ENCODE measurements at places on chromosomes 5 and 9.
A peak's percentile ranks its signal among the peaks of the same experiment; 100 is the strongest.

- DNase-seq, result no peak
Observed at GRCh38 chr5:177023303-177023664, 788 bp downstream of the ZNF346 start.

- no peak for DNase-seq
Observed at GRCh38 chr9:87854580-87854955, 28.1 kb upstream of the SPATA31E1 start.

DNA sequence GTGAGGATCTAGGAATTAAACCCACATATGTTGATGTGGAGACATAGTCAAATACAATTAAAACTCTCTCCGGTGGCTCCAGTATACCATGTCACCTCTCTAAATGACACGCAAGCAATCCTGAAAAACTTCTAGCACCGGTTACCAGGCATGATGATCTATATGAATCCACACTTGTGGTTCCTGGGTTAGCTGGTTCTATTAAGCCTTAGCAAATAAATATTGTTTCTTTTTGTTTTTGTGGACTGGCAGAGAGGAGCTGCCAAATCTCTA is 104.8 kb downstream of the SEC61B start:
- DNase-seq, result no peak

DNA sequence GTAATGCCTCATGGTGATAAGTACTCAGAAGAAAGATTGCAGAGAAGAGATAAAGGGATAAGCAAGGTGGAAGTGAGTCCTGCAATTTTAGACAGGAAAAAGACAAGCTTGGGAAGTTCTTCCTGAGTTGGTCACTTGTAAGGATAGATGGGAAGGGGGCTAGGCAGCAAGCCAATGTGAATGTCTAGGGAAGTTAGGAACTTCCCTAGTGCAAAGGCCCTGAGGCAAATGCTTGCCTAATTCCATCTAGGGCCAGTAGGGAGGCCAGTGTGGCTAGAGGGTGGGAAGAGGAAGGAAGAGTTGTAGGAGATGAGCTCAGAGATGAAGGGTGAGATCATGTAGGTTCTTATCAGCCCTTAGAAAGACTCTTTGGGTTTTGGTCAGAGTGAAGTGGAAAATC is 206.6 kb downstream of the MAT2B start:
- DNase-seq, result no peak

DNA sequence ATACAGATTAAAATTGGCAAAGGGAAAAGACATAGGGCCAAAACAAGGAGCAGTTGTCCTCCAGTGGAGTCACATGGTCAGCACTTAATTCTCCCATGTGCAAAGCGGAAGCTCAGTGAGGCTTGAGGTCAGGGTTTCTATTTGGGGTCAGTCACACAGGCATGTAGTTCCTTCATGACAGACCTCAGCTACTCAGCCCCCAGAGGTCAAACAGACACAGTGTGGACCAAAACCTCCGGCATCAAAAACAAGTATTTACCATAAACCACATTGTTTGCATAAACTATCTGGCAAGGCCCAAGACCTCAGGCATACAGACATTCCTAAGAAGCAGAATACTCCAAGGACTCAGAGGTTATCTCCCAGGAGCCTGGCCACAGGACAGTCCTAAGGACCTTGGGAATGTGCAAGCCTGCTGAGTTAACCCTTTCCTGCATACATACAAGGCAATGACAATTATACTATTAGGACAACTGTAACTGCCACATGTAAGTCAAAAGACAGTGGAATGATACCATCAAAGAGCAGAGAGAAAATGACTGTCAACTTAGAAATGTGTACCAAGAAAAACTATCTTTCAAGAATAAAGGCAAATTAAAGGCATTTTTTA is 28.7 kb upstream of the FNIP1 start:
- DNase-seq, result no peak

DNA sequence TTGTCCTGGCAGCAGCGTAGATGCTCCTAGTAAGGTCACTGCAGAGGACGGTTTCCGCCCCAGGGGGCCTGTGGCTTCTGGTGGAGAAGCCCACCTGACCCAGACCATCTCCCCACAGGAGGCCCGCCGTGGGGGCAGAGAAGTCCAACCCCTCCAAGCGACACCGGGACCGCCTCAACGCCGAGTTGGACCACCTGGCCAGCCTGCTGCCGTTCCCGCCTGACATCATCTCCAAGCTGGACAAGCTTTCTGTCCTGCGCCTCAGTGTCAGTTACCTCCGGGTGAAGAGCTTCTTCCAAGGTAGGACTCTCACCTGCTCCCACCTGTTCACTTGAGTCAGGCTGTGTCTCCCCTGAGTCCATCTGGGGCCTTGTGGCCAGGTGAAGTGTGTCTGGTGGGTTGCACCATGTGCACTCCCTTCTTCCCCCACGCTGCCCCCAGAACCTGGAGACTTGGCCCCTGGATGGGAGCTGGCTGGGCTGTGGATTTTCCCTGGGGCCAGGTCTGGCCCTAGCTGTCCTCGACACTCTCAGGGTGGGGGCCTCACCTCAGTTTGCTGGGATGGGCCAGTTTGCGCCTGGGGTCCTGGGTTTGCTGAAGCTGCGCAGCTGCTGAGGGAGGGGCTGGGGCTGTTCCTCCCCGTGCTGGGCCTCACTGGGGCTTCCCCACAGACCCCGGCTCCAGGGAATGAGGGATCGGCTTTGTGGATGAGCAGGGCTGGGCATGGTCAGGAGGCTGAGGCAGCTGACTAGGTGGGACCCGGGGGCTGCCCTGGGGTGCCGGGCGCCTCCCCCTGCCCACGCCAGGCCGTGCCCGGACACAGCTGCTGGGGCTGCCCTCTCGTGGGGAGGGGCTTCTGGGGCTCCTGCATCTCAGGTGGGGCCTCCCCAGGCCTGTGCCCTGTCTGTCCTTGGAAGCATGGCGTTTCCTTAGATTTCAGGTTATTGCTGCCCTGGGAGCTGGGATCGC is 32.4 kb downstream of the AHRR start:
- DNase-seq, result peak; percentile 78

GRCh38 chr9:94002316-94003140 is 47.4 kb upstream of the BARX1 start:
- DNase-seq, result no peak

DNA sequence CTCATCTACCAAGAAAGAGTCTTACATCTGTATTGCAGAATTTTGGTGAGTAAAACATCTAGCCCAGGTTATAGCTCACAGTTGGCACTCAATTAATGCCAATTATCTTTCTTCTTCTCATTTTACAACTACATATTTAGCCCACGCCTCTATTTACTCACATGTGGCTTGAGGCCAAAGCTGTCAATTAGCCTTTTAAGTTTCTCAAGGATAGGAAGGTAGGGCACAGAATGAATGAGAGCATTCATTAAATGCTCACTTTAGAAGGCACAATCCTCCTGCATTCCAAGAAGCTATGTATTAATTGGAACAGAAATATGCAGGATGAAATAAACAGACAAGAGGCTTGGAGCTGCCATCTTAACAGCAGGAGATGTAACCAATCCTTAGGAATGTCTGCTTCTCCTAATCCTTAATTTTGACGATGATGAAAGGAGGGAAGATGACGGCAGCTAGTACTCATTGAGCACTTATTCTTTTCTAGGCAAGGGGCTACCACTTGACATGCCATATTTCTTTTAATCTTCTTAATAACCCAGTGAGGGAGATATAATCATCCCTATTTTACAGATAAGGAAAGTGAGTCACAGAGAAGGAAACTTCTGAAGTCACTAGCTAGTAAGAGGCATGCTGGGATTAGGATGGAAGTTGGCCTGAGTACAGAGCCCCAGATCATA is 30.8 kb upstream of the PANK3 start:
- DNase-seq, result no peak

DNA sequence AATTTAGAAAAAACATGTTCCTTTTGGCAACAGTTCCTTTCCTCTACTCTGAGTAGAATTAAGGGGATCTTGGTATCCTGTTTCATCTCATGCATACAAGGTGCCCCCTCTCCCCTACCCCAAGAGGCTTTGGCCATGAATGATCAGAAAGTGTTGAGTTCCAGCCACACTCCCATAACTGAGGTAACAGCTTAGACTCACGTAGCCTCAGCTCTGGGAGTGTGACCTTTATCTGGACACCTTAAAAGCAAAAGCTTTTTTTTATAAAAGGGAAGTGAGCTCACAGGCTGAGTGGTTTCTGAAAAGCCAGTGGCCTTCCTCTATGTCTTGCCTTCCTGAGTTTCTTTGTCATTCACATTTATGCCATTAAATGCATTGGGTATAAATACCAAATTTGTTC is 900 bp upstream of the HAVCR2 start:
- no peak for DNase-seq

GRCh38 chr9:134518004-134518606 is 123.5 kb upstream of the COL5A1 start:
- DNase-seq, result no peak

GRCh38 chr5:1107167-1108022 is 4.5 kb downstream of the SLC12A7 start:
- DNase-seq, result no peak

- no peak for DNase-seq
Observed at GRCh38 chr9:98706651-98707165, 2.0 kb downstream of the GABBR2 start.

DNA sequence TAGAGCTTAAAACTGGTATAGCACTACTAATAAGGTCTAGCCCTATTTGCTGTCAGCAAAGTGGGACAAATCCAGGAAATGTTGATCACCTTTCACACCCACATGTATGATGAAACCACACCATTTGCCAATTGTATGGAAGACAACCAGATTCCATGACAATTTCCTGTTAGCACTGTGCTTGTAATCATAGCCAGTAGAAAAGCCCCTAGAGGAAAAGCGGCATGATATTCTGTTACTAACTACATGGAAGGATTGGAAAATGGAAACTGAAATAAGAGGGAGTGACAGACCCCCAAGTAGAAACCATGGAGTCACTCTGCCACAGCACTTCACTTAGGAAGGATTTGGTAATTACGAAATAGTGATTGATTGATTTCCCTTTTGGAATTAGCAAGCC is 923 bp downstream of the SPATA6L start:
- no peak for DNase-seq

GRCh38 chr5:154238776-154239481 is 48.4 kb downstream of the GALNT10 start:
- DNase-seq, result no peak

DNA sequence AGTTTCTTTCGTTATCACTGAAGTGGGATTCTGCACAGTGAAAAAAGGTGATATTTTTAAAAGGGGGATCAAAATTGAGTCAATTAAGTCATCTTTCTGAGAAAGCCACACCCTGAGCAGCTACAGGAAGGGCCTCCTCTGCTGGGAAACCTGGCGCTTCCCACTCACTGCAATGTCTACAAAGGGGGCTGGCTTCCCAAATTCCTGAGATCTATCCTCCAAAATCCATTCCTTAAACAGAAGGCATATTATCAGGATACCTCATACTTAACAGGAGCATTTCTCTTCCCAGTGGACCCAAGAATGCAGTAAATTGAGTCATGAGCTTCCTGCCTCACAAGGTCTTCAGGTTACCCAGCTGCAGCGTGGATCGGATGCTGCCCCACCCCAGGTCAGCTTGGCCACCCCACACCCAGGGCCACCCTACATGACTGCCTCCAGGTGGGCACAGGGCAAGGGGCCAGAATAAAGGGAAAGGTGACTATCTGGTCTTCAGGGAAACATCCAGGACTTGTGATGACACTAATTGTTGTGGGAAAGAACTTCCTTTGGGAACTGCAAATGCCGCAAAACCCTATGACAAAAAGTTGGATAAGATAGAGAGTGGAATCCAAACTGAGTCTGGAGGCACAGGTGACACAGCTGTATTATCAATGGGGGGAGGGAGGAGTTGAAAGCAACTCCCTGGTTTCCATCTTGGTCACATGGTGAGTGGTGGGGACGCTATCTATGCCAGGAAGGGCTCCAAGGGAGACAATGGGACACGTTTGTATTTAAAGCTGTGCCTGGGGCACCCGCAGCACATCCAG is 42.3 kb downstream of the ROR2 start:
- no peak for DNase-seq

DNA sequence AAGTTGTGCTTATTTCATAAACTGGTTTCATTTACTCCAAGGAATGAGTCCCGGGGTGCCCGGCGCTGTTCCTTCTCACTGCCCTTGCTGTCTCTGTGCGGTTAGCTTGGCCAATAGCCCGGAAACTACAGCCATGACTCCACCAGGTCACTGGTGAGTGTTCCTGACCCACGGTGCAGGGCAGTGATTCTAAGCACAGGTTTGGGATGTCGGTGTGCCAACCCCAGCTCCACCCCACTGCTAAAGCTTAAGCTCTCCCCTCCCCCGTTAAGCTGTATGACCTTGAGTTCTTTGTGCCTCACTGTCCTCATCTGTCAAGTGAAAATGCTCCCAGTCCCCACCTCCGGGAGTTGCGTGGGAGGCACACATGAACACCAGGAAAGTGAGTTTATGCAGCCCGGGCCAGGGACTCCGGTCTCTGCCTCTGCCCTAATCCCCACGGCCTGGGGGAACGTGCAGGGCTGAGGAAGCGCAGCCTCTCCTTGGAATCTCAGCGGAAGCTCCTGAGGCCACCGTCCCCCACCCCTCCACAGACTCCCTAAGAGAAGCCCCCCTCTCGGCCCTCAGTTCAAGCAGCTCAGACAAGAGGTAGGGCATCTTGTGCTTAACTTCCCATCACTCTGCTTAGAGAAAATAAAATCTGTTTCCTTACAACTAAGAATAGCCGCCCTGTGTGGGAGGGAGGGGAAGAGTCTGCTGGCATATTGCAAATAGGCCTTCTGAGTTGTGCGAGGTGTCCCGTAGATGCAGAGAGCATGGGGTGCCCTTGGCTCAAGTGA is 92.0 kb upstream of the RAI14 start:
- DNase-seq, result no peak

DNA sequence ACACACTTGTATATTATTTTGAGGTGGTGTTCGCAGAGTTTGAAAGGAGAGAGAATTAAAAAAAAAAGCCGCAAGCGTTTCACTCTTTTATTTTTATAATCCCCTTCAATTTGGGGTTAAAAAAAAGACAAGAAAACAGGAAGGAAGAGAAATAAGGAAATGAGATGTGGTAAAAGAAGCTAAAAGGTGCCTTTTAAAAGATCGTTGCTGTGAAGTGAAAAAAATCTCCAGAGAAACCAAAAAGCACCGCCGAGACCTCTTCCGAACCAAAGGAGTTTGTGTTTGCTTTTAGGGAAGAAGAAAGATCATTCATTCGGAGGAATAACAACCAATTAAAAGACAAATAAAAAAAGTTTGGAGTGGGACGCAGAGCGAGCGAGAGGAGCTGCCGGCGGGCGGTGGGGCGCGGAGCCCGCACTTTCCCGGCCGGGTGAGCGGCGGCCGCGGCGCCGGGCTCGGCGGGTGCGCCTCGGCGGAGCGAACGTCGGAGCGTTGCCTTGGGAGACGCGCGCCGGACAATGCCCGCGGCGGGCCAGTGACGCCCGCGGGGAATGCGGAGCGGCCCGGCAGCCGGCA is 355 bp downstream of the TLE4 start:
- DNase-seq, result peak; percentile 53

- DNase-seq, result no peak
Observed at GRCh38 chr5:10306806-10307205, 896 bp downstream of the CMBL start.
